ENCODE measurements at places on chromosomes 16 and 17.

GRCh38 chr16:16028311-16028999 lies 79.0 kb downstream of the ABCC1 start:
- no peak for DNase-seq

DNA sequence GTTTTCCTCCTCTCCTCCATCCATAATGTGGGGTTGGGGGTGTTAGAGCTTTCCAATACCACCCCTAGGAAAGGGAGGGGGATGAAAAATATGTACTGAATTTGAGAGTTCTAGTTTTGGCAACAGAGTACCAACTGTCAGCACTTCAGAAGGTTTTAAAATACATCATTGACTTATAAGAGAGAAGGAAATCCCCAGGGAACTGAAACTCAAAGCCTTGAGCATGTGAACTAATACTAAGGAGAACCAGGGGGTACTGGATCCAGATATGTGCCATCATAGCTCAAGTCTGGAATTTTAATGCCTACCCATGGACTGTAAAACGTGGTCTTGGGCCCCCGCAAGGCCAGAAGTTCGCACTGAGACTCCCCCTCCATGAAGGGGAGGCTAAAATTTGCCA lies 15.8 kb downstream of the CACNG5 start:
- DNase-seq: no peak

DNA sequence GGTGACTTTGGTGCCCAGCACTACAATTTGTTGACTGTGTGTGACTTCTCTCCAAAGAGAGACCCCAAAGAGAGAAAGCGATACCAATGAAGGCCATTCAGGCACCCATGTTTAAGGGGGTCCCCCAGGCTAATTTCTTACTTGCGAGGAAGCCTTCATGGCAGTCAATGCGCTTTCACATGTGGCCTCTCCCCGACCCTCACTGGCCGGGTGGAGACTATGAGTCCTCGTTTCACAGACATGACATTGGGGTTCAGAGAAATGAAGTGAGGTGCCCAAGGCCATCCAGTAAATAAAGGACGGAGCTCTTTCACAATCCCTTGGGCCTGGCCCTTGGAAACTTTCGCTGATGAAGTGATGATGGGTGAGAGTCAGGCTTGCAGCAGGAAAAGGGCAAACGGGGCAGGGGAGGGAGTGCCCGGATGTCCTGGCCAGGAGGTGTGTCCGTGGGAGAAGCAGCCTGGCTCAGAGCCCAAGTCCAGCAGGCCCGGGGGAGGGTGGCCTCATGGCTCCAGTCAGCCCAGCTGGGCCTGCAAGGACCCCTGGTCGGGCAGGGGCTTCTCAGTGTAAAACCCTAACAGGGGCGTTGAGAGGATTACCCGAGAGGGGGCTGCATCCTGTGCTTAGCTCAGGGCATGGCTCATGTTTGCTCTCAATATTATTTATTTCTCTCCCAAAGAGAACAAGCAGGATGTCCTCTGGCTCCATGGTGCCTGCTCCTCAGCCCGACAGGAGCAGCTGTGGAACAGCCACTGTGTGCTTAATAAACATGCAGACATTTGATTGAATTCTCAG lies 14.7 kb downstream of the TBX2 start:
- DNase-seq: no peak

DNA sequence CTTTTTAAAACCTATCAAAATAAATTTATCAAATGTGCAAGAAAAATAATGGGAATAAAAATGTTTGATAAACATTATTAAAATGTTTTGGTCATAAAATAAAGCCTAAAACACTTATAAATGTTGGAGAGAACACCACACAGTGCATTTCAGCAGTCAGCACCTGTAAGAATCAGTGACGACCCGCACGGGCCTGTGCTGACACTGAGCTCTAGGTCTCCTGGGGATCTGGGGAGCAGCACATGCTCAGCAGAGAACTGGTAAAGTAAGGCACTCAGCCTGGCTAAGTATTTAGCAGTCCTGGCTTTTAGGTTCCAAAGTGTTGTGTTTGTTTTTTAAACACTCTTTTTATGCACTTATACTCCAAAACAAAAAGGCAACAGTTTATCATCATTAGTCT lies 46.9 kb downstream of the HELZ start:
- no peak for DNase-seq
